Activated naive CD4-positive, alpha-beta T cell (primary cell): ENCODE measurements at places on chromosomes 12 and 14.

- no peak for DNase-seq
These were observed 1027.6 kb downstream of the BCL11B start for GRCh38 chr14:98244162-98244948.

GRCh38 chr14:105469456-105470349, 4.9 kb upstream of the CRIP2 start:
- no peak for DNase-seq

- DNase-seq = no peak
These were observed 42.1 kb downstream of the FLRT2 start for GRCh38 chr14:85572011-85572410.

DNA sequence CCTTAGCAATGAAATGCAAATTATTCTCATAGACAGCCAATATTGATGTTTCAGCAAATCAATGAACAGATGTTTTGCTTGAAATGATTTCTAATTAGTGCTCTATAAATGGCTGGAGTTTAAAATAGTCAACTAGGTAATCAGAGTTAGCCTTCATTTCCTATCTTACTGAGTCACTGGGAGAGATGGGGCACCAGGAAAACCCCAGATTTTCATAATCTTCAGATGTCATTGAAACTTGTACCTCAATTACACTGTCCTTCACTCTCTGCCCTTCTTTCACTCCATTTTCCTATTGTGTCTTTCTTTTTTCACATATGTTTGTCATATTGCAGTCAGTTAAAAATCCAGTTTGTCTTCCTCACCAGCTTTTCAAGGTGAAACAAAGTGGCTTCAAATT, 92.7 kb downstream of the C12orf75 start:
- DNase-seq = no peak

DNA sequence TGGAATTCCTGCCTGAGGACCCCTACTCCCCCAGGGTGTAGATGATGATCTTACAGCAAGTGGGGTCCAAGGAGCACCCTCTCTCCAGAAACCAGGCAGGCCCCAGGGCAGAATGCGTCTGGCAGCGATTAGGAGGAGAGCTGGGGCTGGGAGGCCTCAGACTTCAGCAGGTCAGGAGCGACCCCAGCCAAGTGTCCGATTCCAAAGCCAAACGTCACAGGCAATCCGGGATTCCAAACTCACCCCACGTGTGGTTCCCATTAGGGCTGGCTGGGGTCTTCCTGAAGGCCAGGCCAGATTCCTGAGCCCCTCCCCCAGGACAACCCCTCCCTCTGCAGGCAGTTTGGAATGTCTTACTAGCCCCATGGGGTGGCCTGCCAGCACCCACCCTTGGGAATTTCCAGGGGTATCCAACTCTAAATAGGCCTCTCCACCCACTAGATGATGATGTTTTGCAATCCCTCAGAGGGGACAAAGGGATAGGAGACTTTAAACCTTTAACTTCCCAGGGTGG, 17.3 kb upstream of the FIGNL2 start:
- no peak for DNase-seq

- DNase-seq = no peak
These were observed 54.4 kb downstream of the RASSF9 start for GRCh38 chr12:85781766-85782165.

DNA sequence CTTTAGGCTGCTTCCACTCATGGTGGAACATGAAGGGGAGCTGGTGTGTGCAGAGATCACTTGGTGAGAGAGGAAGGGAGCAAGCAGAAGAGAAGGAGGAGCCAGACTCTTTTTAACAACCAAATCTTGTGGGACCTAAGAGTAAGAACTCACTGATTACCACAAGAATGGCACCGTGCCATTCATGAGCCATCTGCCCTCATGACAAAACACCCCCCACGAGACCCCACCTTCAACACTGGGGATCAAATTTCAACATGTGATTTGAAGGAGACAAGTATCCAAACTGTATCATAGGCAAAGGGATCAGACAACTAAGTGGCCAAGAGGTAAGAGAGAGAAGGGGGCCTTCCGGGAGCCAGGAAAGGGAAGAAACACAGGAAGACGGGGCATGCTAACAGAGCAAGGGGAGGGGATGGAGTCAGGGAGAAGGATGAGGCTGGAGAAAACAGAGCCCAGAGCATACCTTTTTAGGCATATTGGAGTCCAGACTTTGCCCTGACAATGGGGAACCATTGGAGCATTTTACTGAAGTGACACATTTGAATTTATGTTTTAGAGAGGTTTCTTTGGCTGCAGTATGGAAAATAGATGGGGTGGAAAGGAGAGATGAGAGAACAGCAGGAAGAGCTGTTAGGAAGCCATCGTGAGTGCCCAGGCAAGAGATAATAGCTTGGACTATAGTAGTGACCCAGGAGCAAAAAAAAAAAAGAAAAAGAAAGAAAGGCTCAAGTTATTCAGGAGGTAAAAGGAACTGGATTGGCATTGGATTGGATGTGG, 204.4 kb upstream of the NUDT4 start:
- DNase-seq = no peak

DNA sequence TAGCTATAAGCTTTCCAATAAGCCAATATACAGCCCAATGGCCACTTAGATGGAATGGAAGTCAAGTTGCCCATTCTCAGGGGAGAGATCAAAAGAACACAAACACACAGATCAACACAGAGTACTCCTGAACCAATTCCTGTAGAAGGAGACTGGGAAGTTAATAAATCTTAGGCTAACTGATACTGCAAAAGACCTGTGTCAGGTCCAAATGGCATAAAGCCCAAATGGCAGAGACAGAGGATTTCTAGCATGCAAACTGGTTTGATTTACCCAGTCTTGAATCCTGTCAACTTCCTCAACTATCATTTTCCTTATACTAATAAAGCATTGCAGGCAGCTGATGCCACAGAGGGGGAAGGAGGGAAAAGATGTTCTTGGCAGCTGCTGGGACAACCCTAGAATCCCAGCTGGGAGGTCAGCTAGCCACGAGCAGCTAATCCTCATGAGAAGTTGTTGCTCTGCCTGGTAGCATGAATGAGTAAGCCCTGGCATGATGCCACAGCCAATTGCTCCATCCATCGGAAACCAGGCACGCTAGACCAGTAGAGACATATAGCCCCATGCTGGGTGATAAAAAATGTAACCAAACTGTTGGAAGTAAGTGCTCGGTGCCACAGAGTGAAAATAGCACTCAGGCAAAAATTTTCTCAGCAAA, 26.2 kb downstream of the ANG start:
- no peak for DNase-seq
